Activated B cell treated with CpG ODN at 0.5 μM for 24 hours (primary cell): ENCODE measurements at places on chromosomes 6 and 20.

DNA sequence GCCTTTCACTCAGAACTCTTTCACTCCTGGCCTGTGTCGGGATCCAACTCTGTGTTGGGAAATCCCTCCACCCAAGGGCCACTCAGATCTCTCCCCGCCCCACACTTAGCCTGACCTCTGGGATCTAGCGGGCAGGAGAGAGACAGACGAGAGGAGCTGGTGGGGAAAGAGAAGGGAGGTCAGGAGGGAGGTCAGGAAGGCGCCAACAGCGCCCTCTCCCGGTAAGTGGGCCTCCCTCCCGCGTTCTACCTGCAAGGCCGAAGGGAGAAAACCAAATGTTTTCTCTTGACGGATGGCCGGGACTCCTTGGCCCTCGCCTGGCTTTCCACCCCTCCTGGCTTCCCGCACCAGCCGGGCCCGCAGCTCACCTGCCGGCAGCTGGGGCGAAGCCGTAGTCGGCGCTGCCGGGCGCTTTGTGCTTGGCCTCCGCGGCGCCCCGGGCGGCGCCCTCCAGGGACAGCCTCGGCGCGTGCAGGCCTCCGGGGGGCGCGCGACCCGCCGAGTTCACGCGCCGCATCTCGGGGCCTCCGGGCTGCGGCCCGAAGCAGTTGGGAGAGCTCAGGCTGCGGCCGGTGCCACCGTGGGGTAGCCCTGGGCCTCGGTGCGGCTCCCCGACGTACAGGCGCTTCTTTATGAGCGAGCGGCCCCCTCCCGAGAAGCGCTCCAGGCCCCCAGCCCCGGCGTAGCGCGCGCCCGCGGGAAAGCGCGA lies 38.2 kb downstream of the C6orf132 start:
- peak; percentile 56 for DNase-seq
- H3K27ac ChIP-seq, result no peak overlapping the region
- peaks cover 5% of the 10 kb centered on the region for H3K4me1 ChIP-seq
- peaks cover 8% of the 10 kb centered on the region for H3K27me3 ChIP-seq

GRCh38 chr20:33176101-33176500 lies 8.1 kb downstream of the BPIFA2 start:
- H3K27ac ChIP-seq, result no peak overlapping the region
- no peak overlapping the region for H3K4me3 ChIP-seq
- DNase-seq, result no peak
- peaks cover 5% of the 10 kb centered on the region for H3K27me3 ChIP-seq
- H3K36me3 ChIP-seq, result no peaks in the 10 kb centered on the region
- no peaks in the 10 kb centered on the region for H3K4me1 ChIP-seq

DNA sequence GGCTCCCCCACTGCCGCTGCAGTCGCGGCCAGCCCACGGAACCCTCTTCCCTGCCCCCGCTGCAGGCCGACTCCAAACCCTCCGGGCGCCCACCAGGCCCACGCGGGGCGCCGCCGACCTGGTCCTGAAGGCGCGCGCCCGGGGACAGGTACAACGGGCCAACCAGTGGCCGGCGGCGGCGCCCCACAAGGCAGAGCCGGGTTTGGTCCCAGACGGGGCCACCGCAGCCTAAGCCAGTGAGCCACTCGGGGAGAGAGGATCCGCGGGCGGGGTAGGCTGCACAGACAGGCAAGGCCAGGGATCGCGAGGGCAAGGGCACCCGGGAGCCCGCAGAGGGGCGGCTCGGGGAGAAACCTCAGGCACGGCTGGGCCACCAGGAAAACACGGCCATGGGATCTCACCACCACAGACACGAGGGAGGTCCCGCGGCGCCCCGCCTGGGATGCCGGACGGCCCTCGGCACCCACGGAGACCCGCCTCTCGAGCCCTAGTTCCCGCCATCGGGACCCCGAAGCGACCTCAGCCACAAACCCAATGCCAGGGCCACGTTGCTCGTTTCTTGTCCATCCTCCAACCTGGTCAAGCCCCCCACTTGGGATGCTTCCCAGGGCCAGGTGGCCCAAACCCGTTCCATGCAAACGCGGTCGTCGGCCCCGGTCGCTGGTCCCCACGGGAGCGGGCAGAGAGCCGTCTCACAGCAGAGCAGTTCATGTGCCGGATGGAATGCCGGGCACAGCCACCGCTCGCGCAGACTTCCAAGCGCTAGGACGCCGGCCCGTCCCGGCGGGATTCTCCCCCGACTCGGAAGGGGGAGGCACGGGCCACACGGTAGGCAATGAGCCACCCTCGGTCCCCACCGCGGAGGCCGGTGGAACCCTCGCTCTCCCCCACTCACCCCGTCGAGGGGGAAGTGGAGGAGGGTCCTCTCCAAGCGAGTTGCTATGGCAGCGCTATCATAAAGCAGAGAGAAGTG lies 1956.6 kb upstream of the DEFB115 start:
- H3K4me3 ChIP-seq, result no peak overlapping the region
- H3K27ac ChIP-seq, result no peak overlapping the region
- no peaks in the 10 kb centered on the region for H3K27me3 ChIP-seq
- no peaks in the 10 kb centered on the region for H3K4me1 ChIP-seq
- H3K36me3 ChIP-seq, result no peaks in the 10 kb centered on the region

- DNase-seq, result no peak
- H3K27me3 ChIP-seq, result no peaks in the 10 kb centered on the region
Observed at GRCh38 chr6:168385858-168386735, 54.9 kb upstream of the SMOC2 start.

- H3K4me1 ChIP-seq, result peaks cover 24% of the 10 kb centered on the region
- H3K4me3 ChIP-seq, result no peak overlapping the region
- DNase-seq, result no peak
- H3K27ac ChIP-seq, result no peak overlapping the region
- no peaks in the 10 kb centered on the region for H3K27me3 ChIP-seq
- no peaks in the 10 kb centered on the region for H3K36me3 ChIP-seq
Observed at GRCh38 chr6:113562248-113562647, 294.9 kb upstream of the MARCKS start.

DNA sequence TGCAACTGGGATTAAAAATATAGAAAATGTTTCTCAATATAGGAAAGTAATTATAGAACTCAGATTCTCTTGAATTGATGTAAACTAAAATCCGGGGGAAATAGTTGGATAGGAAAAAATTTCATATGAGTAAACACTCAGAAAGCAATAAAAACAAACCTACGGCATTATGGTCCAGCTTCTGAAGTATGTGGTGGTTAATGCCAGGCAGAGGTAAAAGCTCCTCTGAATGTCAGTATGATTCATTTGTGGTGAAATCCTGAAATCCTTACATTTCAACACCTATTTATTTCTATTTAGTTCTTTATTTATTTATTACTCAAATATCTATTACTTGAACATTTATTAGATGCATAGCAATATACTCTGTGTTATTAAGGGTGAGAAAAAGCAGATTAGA lies 145.1 kb downstream of the RIMS1 start:
- no peak for DNase-seq
- no peaks in the 10 kb centered on the region for H3K27me3 ChIP-seq
- no peaks in the 10 kb centered on the region for H3K4me1 ChIP-seq
- no peak overlapping the region for H3K27ac ChIP-seq

DNA sequence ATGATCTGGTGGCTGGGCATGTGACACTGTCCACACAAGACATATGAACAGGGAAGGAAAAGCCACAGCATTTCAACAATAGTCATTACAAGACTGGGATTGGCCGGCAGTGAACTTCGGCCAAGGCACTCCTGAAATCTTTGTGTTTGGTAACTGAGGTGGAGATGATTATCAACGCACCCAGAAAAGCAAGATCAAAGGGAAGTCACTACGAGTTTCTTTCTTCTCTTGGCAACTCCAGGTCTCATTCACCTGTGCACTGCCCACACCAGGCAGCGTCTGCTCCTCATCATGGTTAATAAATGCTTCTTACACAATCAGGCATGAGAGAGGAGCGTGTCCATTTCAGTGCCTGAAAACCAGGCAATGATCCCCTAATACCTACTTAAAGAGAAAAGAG lies 20.5 kb upstream of the FOXC1 start:
- no peak for DNase-seq
- no peaks in the 10 kb centered on the region for H3K4me1 ChIP-seq
- no peaks in the 10 kb centered on the region for H3K36me3 ChIP-seq
- H3K27me3 ChIP-seq, result peaks cover 18% of the 10 kb centered on the region

- DNase-seq, result no peak
- no peaks in the 10 kb centered on the region for H3K4me1 ChIP-seq
- no peak overlapping the region for H3K27ac ChIP-seq
Observed at GRCh38 chr6:150048099-150048498, 20.8 kb downstream of the ULBP3 start.

GRCh38 chr6:19535351-19535750 lies 301.8 kb upstream of the ID4 start:
- H3K27me3 ChIP-seq, result no peaks in the 10 kb centered on the region
- DNase-seq, result no peak
- H3K4me1 ChIP-seq, result no peaks in the 10 kb centered on the region
- H3K36me3 ChIP-seq, result no peaks in the 10 kb centered on the region
- no peak overlapping the region for H3K4me3 ChIP-seq

GRCh38 chr20:46695892-46696291 lies 6.6 kb upstream of the TP53RK start:
- no peaks in the 10 kb centered on the region for H3K36me3 ChIP-seq
- peaks cover 25% of the 10 kb centered on the region for H3K27me3 ChIP-seq
- H3K4me3 ChIP-seq, result no peak overlapping the region
- H3K4me1 ChIP-seq, result peaks cover 3% of the 10 kb centered on the region
- no peak overlapping the region for H3K27ac ChIP-seq
- DNase-seq, result no peak

DNA sequence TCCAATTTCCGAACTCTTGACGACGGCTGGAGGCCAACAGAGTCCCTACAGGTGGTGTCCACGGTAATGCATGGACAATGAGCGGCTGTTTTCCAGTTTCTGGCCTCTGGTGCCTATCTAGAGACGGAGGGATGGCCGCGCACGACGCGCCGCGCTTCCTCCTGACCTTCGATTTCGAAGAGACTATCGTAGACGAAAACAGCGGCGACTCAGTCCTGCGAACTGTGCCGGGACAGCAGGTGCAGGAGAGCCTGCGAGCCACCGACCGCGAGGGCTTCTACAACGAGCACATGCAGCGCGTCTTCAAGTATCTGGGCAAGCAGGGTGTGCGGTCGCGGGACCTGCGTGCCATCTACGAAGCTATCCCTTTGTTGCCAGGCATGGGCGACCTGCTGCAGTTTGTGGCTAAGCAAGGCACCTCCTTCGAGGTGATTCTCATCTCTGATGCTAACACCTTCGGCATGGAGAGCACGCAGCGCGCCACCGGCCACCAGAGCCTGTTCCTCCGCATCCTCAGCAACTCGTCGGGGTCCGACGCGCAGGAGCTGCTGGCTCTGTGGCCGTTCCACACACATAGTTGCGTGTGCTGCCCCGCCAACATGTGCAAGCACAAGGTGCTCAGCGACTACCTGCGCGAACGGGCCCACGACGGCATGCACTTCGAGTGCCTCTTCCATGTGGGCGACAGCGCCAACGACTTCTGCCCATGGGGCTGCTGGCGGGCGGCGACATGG lies 169.4 kb downstream of the CDK19 start:
- peaks cover 29% of the 10 kb centered on the region for H3K36me3 ChIP-seq
- no peak overlapping the region for H3K4me3 ChIP-seq
- no peak overlapping the region for H3K27ac ChIP-seq

DNA sequence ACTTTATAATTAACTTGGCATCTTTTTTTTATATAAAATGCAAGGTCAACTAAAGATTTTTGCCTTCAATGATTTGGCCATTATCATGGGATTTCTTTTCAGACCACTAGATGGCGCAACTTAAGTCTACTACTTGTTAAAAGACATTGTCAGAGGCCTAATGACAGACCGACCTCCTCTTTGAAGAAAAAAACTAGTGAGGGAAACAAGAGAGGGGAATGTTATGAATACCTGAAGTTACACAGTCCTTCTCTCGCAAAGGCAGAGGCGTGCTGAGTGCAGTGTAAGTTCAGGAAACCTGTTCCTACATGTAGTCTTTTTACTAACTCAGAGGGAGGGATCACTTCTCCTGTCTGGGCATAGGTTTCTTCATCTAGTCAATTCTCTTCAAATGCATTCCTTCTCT lies 9.3 kb downstream of the TRAPPC3L start:
- no peaks in the 10 kb centered on the region for H3K36me3 ChIP-seq
- H3K4me3 ChIP-seq, result no peak overlapping the region
- DNase-seq, result no peak
- H3K27ac ChIP-seq, result no peak overlapping the region
- H3K4me1 ChIP-seq, result peaks cover 2% of the 10 kb centered on the region

- no peak overlapping the region for H3K27ac ChIP-seq
- DNase-seq, result no peak
- H3K4me1 ChIP-seq, result peaks cover 4% of the 10 kb centered on the region
- no peaks in the 10 kb centered on the region for H3K27me3 ChIP-seq
- H3K4me3 ChIP-seq, result no peak overlapping the region
Observed at GRCh38 chr6:5439749-5440148, 178.4 kb downstream of the FARS2 start.

GRCh38 chr6:30184417-30185031 lies 21.2 kb downstream of the TRIM15 start:
- peaks cover 50% of the 10 kb centered on the region for H3K36me3 ChIP-seq
- no peak overlapping the region for H3K4me3 ChIP-seq
- DNase-seq, result no peak
- H3K27ac ChIP-seq, result no peak overlapping the region
- no peaks in the 10 kb centered on the region for H3K27me3 ChIP-seq

DNA sequence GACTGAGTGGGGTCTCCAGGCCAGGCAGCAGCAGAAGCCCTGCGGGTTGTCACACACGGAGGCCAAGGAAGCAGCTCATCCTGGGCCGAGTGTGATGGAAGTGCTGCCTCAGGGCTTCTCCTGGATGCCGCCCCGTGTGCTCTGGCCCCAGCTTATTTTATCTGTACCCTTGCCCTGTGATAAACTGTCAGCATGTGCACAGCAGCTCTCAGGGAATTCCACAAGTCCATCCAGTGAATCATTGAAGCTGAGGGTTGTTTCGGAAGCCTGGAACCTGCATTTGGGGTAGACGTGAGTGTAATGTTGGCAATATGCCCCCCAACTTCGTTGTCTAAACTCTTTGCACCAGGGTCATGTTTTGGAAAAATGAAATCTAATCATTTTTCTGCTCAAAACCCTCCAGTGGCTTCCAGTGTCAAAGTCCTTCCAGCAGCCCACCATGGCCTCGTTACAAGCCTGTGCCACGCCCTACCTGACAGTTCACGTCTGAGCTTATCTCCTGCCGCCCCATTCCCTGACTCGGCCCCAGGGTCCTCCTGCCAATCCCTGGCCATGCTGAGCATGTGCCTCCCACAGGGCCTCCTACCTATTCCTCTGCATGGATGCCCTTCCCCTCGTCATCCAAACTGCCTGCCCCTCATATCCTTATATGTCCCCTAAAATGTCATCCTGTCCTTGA lies 168.1 kb upstream of the THBS2 start:
- DNase-seq, result no peak
- H3K4me1 ChIP-seq, result no peaks in the 10 kb centered on the region
- H3K27me3 ChIP-seq, result no peaks in the 10 kb centered on the region
- H3K4me3 ChIP-seq, result no peak overlapping the region
- no peak overlapping the region for H3K27ac ChIP-seq

GRCh38 chr6:255041-255750 lies 37.1 kb upstream of the DUSP22 start:
- DNase-seq, result no peak
- no peak overlapping the region for H3K4me3 ChIP-seq
- no peak overlapping the region for H3K27ac ChIP-seq
- no peaks in the 10 kb centered on the region for H3K36me3 ChIP-seq
- H3K4me1 ChIP-seq, result peaks cover 75% of the 10 kb centered on the region

GRCh38 chr6:29295181-29295585 lies 6.3 kb upstream of the OR14J1 start:
- H3K36me3 ChIP-seq, result no peaks in the 10 kb centered on the region
- no peaks in the 10 kb centered on the region for H3K4me1 ChIP-seq
- peaks cover 6% of the 10 kb centered on the region for H3K27me3 ChIP-seq
- no peak for DNase-seq
